ENCODE measurements at places on chromosomes 11 and 22.

- no peak for DNase-seq
Observed at GRCh38 chr11:131499199-131499598, 128.8 kb downstream of the NTM start.

- no peak for DNase-seq
Observed at GRCh38 chr11:76672431-76673175, 2.1 kb upstream of the LRRC32 start.

DNA sequence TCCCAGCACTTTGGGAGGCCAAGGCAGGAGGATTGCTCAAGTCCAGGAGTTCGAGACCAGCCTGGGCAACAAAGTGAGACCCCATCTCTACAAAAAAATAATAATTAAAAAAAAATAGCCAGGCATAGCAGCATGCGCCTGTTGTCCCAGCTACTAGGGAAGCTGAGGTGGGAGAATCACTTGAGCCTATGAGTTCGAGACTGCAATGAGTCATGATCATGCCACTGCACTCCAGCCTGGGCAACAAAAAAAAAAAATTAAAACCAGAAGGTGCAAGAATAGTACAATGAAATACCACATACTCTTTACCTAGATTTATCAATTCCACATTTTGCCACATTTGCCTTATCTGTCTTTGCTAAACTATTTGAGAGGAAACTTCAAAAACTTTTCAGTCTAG, 8.2 kb downstream of the DPF2 start:
- DNase-seq = no peak

DNA sequence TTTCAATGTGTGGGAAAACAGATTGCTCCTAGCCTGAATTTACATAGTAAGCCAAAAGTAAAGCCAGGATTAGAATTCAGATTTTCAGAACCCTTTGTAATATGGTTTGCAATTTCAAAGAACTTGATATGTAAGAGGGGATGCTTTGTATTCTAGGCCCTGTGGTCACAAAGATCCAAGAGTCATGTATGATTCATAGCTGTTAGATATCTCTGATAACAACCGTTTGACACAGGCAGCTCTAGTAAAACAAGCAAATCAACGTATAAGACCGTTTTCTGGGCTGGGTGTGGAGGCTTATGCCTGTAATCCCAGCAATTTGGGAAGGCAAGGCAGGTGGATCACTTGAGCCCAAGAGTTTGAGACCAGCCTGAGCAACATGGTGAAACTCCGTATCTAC, 79.6 kb downstream of the EMSY start:
- no peak for DNase-seq

- DNase-seq = no peak
Observed at GRCh38 chr11:23377909-23378308, 517.6 kb upstream of the CCDC179 start.
